ENCODE measurements at places on chromosomes 5 and 9.

GRCh38 chr9:70390933-70391341, 23.5 kb downstream of the KLF9 start:
- peak; percentile 16 for DNase-seq

- DNase-seq: no peak
Measured at GRCh38 chr5:139090581-139090980, 107.6 kb downstream of the SIL1 start.

GRCh38 chr5:163908253-163908652, 402.8 kb downstream of the MAT2B start:
- no peak for DNase-seq

- no peak for DNase-seq
Measured at GRCh38 chr9:112046181-112046580, 128.9 kb downstream of the SUSD1 start.

- peak; percentile 95 for DNase-seq
Measured at GRCh38 chr5:174724484-174725260, at the start of gene MSX2. TSS of gene MSX2 (plus strand) at chr5:174724582. CDS start at chr5:174724660, 78 bp downstream.

DNA sequence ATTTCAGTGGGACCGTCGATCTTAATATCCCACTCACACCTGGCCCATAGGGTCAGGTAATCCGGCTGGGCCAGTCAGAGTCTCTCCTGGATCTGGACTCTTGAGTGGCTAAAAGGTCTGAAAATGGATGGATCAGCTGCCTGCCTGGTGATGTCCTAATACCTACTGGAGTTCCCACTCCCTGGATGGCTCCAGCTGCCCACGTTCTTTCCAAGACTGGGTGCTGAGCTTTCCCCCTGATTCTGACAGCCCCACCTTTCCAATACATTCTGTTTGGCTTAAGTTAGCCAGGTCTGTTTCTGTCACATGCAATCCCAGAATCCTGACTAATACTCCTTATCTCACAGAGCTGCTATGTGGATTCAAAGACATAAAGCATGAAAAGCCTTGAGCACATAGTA, 10.2 kb downstream of the SH3PXD2B start:
- DNase-seq: no peak

GRCh38 chr5:179870403-179870903, 11.8 kb upstream of the MRNIP start:
- peak; percentile 44 for DNase-seq

GRCh38 chr9:71515626-71516025, 252.7 kb downstream of the CEMIP2 start:
- no peak for DNase-seq

DNA sequence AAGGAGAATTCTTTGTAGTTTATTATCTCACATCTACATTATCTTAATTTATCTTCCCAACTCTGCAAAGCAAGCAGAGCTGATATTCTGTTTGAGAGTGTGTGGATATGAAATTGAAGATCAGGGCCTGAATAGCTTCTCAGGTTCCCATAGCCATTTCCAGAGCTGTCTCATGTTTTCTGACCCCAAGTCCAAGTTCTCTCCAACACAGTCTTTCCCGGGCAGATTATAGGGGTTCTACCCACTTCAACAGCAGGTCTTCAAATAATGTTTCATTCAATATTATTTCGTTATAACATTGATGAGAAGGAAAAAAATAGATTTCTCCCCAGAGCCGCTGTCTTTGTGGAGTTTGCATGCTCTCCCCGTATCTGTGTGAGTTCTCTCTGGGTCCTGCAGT, 234.9 kb downstream of the ENC1 start:
- no peak for DNase-seq

- no peak for DNase-seq
Measured at GRCh38 chr5:3430691-3431090, 164.9 kb upstream of the IRX1 start.

- DNase-seq: no peak
Measured at GRCh38 chr5:58543723-58544122, 39.2 kb upstream of the RAB3C start.

DNA sequence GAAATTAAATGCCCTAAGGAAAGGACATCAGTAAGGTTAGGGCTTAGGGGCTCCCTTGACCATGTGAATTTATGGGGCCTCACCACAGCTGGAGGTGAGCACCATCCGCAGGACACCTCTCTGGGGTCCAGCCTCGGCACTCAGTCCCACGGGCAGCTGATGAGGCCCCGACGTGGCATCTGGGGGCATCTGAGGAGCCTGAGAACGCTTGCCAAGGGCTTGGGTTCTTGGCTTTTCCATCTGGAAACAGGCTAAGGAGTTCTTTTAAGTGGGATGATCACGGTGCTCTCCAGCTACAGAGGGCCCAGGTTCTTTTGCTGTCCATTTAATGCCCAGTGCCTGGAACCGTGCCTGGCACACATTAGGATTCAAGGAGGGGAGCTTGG, 3.6 kb downstream of the NKX2-5 start:
- no peak for DNase-seq

- no peak for DNase-seq
Measured at GRCh38 chr5:97194366-97194765, 11.3 kb upstream of the RIOK2 start.

All from myocyte (in vitro differentiated cells).